Stimulated activated CD4-positive, alpha-beta T cell treated with anti-CD3 and anti-CD28 coated beads, Interleukin-4, amount 100 ng/mL, for 1 hour (primary cell): ENCODE measurements at places on chromosomes 16 and 17.
A peak's percentile ranks its signal among the peaks of the same experiment; 100 is the strongest.

- DNase-seq: peak; percentile 35
Measured at GRCh38 chr16:74601126-74601871, 5.6 kb downstream of the GLG1 start.

DNA sequence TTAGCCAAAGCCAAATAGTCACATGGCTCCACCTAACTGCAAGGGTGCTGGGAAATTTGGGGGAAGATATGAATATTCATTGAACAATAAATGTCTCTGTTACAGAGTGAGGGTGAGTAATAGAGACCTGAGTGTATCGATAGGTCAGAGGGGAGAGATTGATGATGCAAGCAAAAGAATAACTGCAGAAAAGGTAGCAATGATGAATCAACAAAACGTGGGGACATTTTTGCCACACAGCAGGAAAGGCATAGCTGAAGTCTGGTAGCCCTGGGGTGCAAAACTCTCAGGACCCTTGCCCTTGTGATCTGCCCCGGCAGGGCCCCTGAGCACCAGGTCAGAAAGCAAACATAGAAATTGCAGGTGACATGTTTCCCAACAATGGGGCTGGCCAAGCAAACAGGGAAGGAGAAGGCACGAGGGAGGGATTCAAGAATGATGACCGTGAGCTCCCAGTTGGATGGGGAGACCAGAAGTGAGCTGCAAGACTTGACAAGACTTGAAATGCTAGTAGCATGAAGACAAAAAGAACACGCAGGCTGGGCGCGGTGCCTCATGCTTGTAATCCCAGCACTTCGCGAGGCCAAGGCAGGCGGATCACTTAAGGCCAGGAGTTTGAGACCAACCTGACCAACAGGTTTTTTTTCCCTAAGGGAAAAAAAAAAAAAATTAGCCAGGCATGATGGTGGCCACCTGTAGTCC lies 12.7 kb upstream of the HERPUD1 start:
- DNase-seq: no peak

DNA sequence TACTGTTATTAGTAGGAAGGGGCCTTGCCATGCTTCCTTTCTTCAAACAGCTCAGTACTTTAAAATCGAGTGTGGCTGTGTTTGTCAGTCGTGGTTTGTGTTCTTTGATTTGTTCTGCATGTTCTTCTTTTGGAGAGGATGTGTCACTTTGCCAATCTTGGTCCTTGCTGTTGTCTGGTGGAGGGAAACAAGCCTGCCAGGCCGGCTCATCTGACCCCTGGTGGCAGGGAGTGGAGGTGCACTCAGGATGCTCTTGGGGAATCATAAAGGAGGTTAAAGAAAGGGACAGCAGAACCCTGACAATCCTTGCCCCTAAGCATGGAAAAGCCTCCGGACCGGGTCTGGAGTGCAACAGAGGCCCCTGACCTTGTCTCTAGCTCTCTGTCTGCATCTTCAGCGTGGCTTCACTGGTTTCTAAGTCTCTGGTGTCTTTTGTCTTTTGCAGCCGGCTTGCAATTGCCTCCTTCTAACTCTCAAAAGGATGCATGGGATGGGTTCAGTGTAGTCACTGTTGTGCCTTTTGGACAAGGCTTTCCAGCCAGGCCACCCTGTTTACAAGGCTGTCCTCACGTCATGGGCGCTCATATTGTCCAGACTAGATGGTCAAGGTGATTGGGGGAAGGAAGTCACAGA lies 135.8 kb downstream of the WWOX start:
- peak; percentile 64 for DNase-seq

- DNase-seq: no peak
Measured at GRCh38 chr17:7644775-7645174, 6.0 kb upstream of the ATP1B2 start.

- peak; percentile 36 for DNase-seq
Measured at GRCh38 chr16:29809850-29810698, 1.9 kb upstream of the PRRT2 start.

- DNase-seq: no peak
Measured at GRCh38 chr16:10578474-10579316, 1.7 kb downstream of the EMP2 start.

DNA sequence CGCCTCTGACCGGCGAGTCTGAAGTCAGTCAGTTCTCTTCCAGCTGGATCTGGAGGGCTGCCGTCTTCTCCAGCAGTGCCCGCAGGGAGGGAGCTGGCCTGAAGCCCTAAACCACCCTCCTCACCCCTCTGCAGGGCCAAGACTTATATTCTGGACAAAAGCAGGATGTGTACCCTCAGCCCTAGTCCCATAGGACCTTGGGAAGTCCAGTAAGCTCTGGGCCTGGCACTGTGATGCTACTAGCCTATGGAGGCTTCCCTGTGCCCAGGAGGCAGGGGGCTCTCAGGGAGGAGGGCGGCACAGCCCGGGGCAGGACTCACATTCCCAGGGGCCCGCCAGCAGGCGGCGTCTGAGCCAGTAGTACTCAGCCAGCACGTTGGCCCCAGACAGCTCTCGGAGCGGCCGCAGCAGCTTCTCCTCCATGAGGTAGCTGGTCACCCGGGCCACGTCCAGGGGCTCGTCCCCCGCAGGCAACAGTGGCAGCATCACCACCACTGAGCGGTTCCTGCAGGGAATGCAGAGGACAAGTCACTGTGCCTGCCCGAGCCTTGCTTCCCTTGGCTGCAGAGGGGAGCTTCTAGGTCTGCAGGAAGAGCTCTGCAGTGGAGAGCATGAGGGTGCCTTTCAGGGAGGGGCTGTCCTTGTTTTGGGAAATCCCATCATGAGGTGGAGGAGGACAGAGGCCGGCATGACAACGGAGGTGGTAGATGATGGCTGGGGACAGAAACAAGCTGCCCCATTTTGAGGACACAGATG lies 41.7 kb downstream of the RMI2 start:
- DNase-seq: no peak

GRCh38 chr16:23699100-23699499 lies 13.9 kb downstream of the ERN2 start:
- DNase-seq: no peak

GRCh38 chr17:81476097-81476496 lies 36.5 kb downstream of the ACTG1 start:
- no peak for DNase-seq

DNA sequence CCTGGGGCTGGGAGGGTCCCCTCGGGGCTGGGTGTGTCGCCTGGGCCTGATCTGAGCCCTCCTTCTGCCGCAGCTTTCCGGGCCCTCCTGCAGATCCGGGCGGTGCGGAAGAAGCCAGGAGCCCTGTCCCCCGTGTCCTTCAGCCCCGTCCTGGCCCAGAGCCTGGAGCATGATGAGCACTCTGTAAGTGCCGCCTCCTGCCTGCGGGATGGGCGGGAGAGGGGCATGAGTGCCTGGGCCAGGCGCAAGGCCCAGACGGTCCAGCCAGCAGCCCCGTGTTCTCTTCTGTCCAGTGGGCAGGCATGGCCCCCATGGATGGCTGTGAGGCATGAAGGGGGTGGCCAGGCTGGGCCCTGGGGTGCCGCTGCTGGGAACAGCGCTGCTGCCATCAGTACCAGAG lies 16.0 kb upstream of the NUDT16L1 start:
- no peak for DNase-seq

- no peak for DNase-seq
Measured at GRCh38 chr16:75250089-75250808, 1.2 kb downstream of the BCAR1 start.

DNA sequence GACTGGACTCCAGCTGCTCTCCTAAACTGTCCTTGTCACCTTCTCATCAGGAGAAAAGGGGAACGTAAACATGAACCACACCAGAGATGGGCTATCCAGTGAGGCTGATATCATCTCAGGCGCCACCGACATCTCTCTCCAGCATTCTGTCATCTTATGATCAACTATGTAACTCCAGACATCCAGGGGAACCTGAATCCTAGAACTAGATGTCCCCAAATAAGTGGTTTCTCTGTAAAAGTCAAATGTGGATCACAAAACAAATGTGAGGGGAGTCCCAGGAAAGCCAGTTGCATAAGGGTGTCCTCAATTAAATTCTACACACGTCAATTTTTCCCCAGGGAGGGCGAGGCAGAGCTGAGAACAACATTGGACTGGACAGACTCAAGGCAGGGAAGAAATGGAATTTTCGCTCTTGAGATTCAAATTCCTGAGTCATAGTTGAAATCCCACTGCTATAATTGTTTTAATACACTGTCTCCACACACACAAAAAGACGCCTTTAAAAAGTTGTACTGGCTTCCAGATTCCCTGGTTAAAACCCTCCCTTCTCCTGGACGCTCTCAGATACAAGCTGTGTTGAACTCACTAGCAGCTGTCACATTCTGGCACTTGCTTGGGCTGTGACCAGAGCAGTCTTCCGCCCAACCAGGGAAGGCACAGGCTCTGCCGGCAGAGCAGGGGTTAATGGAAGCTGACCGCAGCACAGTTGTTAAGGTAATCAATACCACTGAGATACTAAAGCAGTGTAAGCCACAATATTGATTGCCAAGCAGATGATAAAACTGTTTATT lies 62.6 kb downstream of the ZFHX3 start:
- no peak for DNase-seq

- no peak for DNase-seq
Measured at GRCh38 chr16:89383095-89384003, 107.0 kb downstream of the ANKRD11 start.

DNA sequence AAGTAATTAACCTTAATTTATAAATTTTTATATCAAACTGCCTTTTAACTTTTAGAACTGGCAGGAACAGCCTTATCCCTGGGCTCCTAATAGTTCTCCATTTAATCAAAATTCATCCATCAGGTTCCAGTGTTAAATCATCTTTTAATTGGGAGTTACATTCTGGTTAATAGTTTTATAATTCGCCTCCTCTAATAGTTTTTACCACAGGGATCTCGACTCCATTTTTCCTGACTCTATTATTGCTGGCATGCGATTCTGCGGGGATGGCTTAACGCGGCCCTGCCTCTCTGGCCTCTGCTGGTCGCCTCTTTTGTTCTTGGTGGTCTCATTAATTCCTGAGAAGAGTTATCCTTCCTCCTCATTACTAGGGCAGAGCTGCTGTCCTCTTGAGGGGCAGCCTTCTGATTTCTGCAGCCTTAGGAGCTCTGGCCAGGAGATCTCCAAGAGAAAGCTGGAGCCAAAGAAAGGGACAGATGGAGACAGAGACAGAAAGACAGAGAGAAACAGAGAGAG lies 71.1 kb downstream of the MRM1 start:
- no peak for DNase-seq

GRCh38 chr17:46809110-46809571 lies 9.4 kb downstream of the WNT3 start:
- DNase-seq: no peak

DNA sequence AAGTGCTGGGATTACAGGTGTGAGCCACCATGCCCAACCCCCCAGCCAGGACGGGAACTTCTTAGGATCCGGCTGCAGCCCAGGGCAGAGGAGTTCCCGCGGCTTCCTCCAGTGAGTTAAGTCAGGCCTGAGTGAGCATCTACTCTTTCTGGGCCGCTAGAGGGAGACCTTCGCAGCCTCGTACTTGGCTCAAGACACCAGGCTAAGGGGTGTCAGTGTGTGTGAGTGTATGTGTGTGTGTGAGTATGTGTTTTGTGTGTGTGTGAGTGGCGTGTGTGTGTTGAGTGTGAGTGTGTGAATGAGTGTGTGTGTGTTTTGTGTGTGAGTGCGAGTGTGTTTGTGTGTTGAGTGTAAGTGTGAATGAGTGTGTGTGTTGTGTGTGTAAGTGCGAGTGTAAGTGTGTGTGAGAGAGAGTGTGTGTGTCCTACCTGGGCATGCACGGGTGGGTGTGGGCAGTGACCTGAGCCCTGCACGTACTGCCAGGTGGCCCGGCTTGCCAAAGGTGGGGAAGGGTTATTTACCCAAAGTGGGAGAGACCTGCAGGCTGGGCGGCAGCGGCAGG lies 58.5 kb downstream of the TMEM235 start:
- DNase-seq: peak; percentile 69
